Thoracic aorta (tissue), 2 donors: ENCODE measurements at places on chromosomes 3 and 15.

DNA sequence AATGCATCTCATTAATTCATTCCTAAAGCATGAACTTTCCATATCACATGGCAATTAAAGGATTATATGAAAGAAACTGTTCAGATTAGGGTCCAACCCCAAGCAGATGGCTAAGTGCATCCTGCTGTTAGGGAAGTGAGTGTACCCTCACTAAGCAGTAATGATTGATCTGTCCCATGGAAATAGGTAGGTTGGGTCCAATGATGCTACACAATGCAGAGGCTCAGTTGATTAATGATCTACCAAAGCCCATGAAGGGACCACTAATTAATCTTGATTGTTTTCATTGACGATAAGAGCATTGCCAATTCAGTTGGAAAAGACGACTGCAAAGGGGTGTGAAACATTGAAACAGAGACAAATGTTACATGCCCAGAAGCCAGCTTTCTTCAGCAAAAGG lies 194.5 kb upstream of the LRTM1 start:
- DNase-seq: no peak

DNA sequence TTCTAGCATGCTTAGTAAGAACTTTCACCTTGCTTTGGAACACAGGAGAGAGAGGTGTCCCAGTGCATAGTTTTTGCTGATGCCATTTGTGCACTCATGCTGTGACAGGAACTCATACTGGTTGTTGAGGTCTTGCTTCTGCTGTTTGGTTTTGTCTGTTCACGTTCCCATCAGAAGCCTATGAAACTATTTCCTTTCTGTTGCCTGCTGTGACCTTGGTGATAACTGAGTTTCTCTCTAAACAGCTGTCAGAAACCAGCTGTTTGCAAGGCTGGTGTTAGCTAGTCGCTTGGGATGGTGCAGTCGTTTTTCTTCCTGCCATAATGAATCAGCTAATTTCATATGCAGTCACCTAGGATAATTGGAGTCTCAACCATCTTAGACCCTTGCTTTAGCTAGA lies 724.1 kb downstream of the GRM7 start:
- no peak for DNase-seq

GRCh38 chr3:100384733-100385525 lies 16.0 kb downstream of the TOMM70 start:
- DNase-seq: no peak

DNA sequence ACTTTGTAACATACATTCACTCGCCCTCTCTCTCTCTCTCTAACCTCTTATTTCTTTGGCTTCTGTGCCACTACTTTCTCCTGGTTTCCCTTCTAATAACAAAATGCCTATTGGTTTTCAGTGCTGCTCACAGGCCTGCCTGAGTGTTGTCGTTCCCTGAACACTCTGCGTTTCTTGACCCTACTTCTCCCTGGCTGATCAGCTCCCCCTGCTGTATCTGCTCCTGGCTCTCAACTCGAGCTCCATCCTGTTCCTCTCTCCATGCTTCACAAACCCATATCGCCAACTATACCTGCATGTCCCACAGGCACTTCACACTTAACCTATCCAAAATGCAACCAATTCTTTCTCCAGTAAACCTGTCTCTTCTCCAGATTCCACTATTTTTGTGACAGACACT lies 111.4 kb downstream of the OPA1 start:
- DNase-seq: no peak

GRCh38 chr3:195009616-195010015 lies 261.3 kb downstream of the XXYLT1 start:
- no peak for DNase-seq

DNA sequence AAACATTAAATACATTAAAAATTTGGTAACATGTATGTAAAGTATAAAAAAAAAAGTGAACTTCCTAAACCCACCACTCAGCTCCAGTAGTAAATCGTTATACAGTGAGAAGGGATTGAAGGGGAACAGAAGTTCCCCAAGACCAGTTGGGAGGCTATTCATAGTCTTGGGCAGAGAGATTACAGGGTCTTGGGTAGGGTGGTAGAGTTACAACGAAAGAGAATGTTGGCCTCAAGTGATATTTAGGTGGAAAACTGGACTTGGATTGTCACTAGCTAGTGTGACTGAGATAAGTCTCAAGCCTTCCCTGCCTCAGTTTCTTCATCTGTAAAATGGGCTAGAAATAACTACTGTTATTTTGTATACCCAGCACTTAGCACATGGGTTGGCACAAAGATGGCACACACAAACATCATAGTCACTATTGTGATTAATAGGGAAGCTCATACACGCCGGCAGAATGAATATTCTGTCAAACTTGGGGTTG lies 431 bp upstream of the YEATS2 start:
- DNase-seq: no peak
